Glomerular endothelial cell (primary cell): ENCODE measurements at places on chromosomes 11 and 22. TPM values are rescaled to one million over a fixed set of nuclear protein-coding genes. Genes with fewer than 3 reads are reported as not detected.

Gene RPUSD4
- 18.0 and 18.9 TPM in 2 replicates for total RNA-seq

Gene FAT3
- total RNA-seq: 0.97 and 3.3 TPM in 2 replicates

Gene MYO7A
- 0.18 and 0.19 TPM in 2 replicates for total RNA-seq

Gene EMID1
- 2.3 and 12.0 TPM in 2 replicates for total RNA-seq

Gene LTBP3
- total RNA-seq: 104 and 131 TPM in 2 replicates

Gene WBP2NL
- total RNA-seq: 0.41 and 0.97 TPM in 2 replicates

Gene CDKN1C
- total RNA-seq: 8.1 and 10.1 TPM in 2 replicates

Gene MYOD1
- not detected in 2 replicates for total RNA-seq

Gene PLEKHB1
- 0.44 and 0.58 TPM in 2 replicates for total RNA-seq

Gene FGF3
- not detected in 2 replicates for total RNA-seq

Gene RNF26
- 14.4 and 19.4 TPM in 2 replicates for total RNA-seq

Gene OR2AT4
- total RNA-seq: not detected in 2 replicates

Gene UBQLN3
- not detected in 2 replicates for total RNA-seq

Gene P2RY2
- 1.4 and 2.3 TPM in 2 replicates for total RNA-seq

Gene CCDC86
- 38.7 and 54.3 TPM in 2 replicates for total RNA-seq

Gene USP2
- 0.41 TPM in 1 of 2 replicates, not detected in the other for total RNA-seq

Gene IL17RA
- 17.5 and 27.9 TPM in 2 replicates for total RNA-seq

Gene OR5B2
- not detected in 2 replicates for total RNA-seq

Gene DDIAS
- total RNA-seq: 1.2 and 4.2 TPM in 2 replicates

Gene SLC25A17
- 16.3 and 21.3 TPM in 2 replicates for total RNA-seq

Gene BDNF
- 1.6 and 4.7 TPM in 2 replicates for total RNA-seq

Gene SHANK2
- total RNA-seq: 4.7 and 5.3 TPM in 2 replicates

Gene C11orf86
- total RNA-seq: not detected in 2 replicates

Gene CARD16
- 54.7 and 116 TPM in 2 replicates for total RNA-seq

Gene NXPE4
- not detected in 2 replicates for total RNA-seq

Gene KLHDC7B
- not detected in 2 replicates for total RNA-seq

Gene FOLR1
- 1.2 TPM in 1 of 2 replicates, not detected in the other for total RNA-seq

Gene MAP6
- 1.4 and 1.5 TPM in 2 replicates for total RNA-seq

Gene TIMP3
- total RNA-seq: 69.8 and 194 TPM in 2 replicates

Gene APOBEC3B
- 0.87 and 4.7 TPM in 2 replicates for total RNA-seq

Gene EFCAB6
- 0.23 and 2.7 TPM in 2 replicates for total RNA-seq

Gene NRIP3
- 8.4 and 18.3 TPM in 2 replicates for total RNA-seq

Gene GLB1L3
- total RNA-seq: not detected in 2 replicates

Gene GLB1L2
- 0.92 and 0.99 TPM in 2 replicates for total RNA-seq

Gene OR5P2
- not detected in 2 replicates for total RNA-seq

Gene GUCY1A2
- 1.4 and 2.8 TPM in 2 replicates for total RNA-seq

Gene CALCA
- not detected in 2 replicates for total RNA-seq

Gene MOGAT2
- not detected in 2 replicates for total RNA-seq

Gene SYT13
- total RNA-seq: 0.05 and 0.06 TPM in 2 replicates

Gene ARRB1
- 142 and 224 TPM in 2 replicates for total RNA-seq

Gene ELP4
- total RNA-seq: 17.3 and 24.0 TPM in 2 replicates

Gene TBC1D22A
- 34.6 and 38.7 TPM in 2 replicates for total RNA-seq

Gene PRDM11
- total RNA-seq: 4.8 and 7.6 TPM in 2 replicates

Gene C22orf31
- not detected in 2 replicates for total RNA-seq
